ENCODE measurements at places on chromosomes 3 and 15. TPM values are rescaled to one million over a fixed set of nuclear protein-coding genes. Genes with fewer than 3 reads are reported as not detected.

Gene EMC7
- total RNA-seq = 22.2 TPM

GRCh38 chr15:59587085-59587826, 24.3 kb upstream of the GCNT3 start:
- DNase-seq = no peak

- DNase-seq = no peak
These were observed 584.8 kb downstream of the DIPK2A start for GRCh38 chr3:144556392-144556791.

- DNase-seq = peak; percentile 39
These were observed 17.8 kb downstream of the SPATA12 start for GRCh38 chr3:57078344-57078634.

Gene CACNA2D2
- 0.03 TPM for total RNA-seq

- no peak for DNase-seq
These were observed 972.8 kb downstream of the PLOD2 start for GRCh38 chr3:145188079-145188770.

Gene KIF23
- total RNA-seq = 107 TPM

- peak; percentile 97 for DNase-seq
These were observed 9.7 kb upstream of the ARID3B start for GRCh38 chr15:74531144-74531811.

Gene NCBP2
- total RNA-seq = 74.7 TPM

DNA sequence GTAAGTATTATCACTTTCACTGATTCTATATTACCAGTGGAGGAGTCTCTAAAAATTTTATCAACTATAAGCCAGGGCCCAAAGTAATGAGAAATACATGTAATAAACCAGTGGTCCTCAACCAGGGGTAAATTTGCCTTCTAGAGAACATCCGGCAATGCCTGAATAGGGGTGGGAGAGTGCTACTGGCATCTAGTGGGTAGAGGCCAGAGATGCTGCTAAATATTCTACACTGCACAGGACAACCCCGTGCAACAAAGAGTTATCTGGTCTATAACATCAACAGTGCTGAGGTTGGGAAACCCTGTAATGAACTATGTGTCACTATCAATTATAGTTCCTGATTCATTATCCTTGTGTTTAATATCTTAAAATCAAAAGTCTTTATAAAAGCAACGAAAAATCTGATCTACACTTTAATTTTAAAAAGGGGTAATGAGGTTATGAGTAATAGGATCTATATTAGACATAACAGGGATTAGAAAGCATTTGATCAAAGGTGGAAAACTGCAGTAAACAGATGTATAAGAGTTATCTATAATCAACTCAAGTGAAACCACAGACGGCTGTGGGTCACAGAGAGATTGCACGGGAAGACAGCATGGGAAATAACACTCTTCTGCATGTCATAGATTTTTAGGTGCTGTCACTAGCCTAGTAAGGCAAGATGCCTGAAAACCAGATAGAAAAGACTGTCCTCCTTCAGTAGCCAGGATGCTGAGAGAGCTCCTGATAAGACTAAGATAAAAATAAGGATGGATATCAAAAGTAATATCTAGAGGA, 2.0 kb downstream of the LYSMD2 start:
- DNase-seq = no peak

DNA sequence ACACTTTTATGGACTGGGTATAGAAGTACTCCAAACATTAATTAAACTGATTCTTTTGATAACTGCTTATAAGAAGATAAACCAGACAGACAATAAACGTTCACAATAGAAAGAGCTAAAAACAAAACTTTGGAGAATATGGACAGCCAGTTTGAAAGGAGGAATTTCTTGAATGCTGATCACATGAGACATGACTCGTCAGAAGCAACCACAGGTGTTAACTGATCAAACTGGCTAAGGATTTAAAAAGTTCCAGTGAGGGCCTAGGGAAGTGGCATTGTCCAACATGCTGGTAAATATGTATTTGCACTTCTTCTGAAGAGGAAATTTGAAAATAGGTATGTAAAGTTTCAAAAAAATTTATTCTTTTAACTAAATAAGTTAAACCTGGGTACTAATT, 29.4 kb upstream of the AP3B2 start:
- DNase-seq = peak; percentile 6

DNA sequence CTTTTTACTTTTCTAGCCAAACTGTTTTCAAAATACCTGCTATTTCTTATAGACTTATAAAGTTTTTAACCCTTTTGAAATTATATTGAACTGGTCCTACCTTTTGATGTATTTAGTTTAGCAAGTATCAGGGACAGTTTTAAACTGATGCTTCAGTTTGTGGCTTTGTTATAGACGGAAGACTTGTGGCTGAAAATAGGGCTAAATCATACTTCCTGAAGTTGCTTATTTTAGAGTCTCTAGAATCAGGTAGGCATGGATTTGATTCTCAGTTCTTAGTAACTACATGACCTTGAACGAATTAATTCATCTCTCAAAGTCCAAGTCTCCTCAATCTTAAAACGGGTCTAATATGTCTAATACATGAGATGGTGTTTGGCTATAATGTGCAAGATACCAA, 322.8 kb downstream of the RAP2B start:
- DNase-seq = no peak

Gene FGF7
- not detected for total RNA-seq

Gene MAP1A
- total RNA-seq = 2.7 TPM

GRCh38 chr3:195768414-195768813, 43.3 kb downstream of the MUC4 start:
- no peak for DNase-seq

GRCh38 chr3:128787256-128788253, 61.6 kb downstream of the RAB7A start:
- DNase-seq = peak; percentile 59

DNA sequence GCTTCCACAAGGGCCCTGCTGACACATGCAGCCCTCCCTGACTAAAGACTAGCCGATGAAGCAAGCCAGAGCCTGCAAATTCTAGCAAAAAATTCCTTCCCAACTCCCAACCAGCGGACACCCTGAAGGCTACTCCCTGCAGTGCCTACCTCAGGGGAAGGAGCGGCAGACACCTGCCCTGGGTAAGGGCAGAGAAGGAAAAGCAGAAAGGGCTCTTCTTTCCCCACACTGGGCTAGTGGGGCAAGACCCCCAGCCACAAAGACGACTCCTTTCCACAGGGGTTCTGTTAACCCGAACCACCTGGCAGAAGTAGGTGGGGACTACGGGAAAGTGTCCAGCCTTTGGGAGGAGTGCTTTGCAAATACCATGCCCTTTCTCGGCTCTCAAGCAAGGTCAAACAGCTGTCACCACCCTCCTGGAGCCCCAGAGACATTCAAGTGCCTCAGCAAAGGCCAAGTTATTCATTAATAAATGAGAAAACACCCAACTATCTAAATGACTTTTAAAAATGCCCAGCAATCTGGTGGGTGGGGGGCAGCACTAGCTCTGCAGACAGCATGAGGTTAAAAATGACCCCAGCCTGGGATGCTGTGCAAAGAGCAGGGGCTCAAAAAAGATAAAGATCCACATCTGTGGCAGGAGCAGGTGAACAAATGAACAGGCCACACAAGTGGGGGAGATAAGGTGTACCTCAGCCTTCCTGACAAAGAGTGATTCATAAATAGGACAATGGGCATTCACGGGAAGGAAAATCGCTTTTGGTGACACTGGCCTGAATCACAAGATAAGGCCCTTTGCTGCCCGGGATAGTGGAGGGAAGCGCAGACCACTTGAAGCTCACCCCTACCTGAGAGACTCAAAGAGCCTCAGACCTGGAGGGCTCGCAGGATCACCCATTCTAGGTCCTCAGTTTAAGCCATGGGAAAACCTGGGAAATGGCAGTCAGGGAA, 33.0 kb downstream of the CCDC12 start:
- peak; percentile 54 for DNase-seq

Gene SHISA5
- total RNA-seq = 59.1 TPM

GRCh38 chr15:69215314-69216035, 55.0 kb downstream of the GLCE start:
- DNase-seq = no peak

DNA sequence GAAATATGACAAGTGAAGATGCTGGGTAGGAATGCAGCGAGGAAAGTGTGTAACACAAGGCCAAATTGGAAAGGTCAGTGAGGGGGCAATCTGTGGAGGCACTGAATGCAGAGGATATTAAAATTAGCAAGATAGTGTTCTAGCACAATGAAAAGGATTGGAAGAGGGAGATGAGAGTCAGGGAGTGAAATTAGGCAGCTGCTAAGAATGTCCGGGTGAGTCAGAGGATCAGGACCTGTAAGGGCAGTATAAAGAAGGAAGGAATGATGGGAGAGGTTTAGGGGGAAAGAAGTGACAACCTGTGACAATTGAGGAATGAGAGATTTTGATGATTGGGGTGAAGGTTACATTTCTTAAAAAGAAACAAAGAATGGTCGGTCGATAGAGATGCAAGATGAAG, 103.5 kb downstream of the UBE3A start:
- no peak for DNase-seq

DNA sequence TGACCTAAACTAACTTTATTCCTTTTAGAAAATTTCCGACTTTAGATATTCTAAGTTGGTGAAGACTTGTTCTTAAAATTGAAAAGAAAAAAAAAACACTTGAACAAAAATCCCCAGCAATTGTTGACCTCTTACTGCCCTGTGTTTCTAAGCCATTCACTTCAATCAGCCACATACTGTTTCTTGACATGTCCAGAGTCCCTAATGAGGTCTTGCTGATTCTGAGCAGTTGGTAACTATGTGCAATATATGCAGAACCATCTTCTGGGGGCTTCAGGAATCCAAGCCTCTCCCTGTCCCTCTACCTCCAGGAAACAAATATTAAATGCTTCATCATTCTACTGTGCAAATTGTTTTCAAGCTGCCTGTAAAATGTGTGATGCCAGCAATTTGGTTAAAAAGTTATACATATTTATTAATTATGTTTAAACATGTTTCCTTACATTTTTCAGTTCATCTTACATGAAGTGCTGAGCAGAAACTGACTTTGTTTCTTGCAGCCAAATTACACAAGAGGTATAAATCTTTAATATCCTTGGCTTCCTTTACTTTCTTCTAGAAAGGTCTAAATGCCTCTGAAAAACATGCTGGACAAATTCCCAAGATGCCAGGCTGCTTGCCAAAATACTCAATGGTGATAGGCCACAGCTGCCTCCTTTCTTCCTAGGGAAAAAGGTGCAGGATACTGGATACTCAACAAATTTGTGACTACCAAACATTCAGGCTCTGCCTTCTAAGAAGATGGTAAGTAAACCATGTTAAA, 19.8 kb upstream of the GYG1 start:
- DNase-seq = no peak

DNA sequence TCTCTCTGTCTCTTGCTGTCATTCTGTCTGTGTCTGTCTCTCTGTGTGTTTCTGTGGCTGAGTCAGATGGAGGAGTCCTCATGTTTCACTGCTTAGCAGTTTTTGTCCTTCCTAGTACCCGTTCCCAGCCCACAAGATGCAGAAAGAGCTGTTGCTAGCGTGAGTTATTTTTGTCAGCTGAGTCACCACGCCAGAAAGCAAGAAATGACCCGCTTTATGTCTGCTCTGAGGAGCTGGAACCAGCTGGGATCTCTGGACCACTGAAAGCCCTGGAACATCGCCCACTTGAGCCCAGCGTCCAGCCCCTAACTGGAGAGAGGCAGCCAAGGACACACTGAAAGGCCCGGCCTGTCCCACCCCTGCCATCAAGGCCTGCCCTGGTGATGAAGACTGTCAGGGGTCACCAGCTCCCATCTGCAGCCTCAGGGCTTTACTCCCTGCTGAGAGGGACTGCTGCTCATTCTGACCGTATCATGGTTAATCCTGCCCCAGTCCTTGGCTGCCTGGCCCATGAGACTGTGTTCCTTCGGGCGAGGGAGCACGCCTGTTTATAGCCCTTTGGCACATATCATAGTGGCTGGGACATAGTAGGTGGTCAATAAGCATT, 101.7 kb upstream of the TPM1 start:
- DNase-seq = peak; percentile 94

Gene RHOV
- 0.23 TPM for total RNA-seq

Measured in Daoy (cell line).